ENCODE measurements at places on chromosomes 3 and 15.

- no peak overlapping the region for H3K4me3 ChIP-seq
- H3K27ac ChIP-seq: no peak overlapping the region
- H3K27me3 ChIP-seq: peaks cover 44% of the 10 kb centered on the region
- peak; percentile 21 for DNase-seq
- no peaks in the 10 kb centered on the region for H3K36me3 ChIP-seq
- peaks cover 3% of the 10 kb centered on the region for H3K4me1 ChIP-seq
These were observed 328.5 kb upstream of the TLE3 start for GRCh38 chr15:70426096-70426821.

DNA sequence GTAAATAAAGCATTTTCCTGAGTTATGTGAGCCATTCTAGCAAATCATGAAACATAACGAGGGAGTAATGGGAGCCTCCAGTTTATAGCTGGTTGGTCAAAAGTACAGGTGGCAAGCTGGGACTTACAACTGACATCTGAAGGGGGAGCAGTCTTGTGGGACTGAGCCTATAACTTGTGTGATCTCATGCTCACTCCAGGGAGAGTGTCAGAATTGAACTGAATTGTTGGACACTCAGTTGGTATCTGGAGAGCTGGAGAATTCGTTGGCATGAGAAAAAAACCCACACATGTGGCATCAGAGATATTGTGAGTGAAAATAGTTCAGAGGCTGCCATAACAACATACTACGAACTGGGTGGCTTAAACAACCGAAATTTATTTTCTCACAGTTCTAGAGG is 22.8 kb upstream of the DENND6A start:
- no peak overlapping the region for H3K27ac ChIP-seq
- H3K4me3 ChIP-seq: no peak overlapping the region
- DNase-seq: no peak
- no peaks in the 10 kb centered on the region for H3K36me3 ChIP-seq
- H3K27me3 ChIP-seq: no peaks in the 10 kb centered on the region

GRCh38 chr15:41843571-41843970 is 4.9 kb downstream of the PLA2G4B start:
- H3K36me3 ChIP-seq: peaks cover 3% of the 10 kb centered on the region
- H3K27me3 ChIP-seq: no peaks in the 10 kb centered on the region
- H3K4me3 ChIP-seq: no peak overlapping the region
- DNase-seq: no peak
- H3K27ac ChIP-seq: no peak overlapping the region
- no peaks in the 10 kb centered on the region for H3K4me1 ChIP-seq

GRCh38 chr3:112751564-112752512 is 94.8 kb downstream of the CD200R1L start:
- H3K36me3 ChIP-seq: no peaks in the 10 kb centered on the region
- no peak overlapping the region for H3K27ac ChIP-seq
- DNase-seq: peak; percentile 44
- peaks cover 5% of the 10 kb centered on the region for H3K4me1 ChIP-seq
- H3K27me3 ChIP-seq: no peaks in the 10 kb centered on the region

GRCh38 chr3:10371167-10371566 is 50.3 kb upstream of the SEC13 start:
- H3K4me3 ChIP-seq: no peak overlapping the region
- H3K4me1 ChIP-seq: peaks cover 21% of the 10 kb centered on the region
- no peaks in the 10 kb centered on the region for H3K36me3 ChIP-seq
- no peak overlapping the region for H3K27ac ChIP-seq

DNA sequence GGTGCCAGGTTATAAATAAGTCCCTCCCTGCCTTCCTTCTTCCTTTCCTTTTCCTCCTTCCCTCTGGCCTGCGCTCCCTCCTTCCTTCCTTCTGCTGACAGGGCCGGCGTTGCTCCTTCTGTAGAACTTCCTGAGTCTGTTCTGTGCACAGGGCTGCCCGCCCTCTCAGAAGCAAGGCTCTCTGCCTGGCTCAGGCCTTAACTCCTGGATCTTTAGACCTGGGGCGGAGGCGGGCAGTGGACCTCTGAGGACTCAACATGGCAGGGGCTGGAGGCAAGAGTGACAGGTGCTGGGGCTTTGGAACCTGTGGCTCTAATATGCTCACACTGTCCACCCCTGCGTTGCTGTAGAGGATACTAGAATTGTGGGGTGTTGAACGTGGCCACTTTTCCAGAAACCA is 86.4 kb upstream of the SEC13 start:
- no peak overlapping the region for H3K4me3 ChIP-seq
- DNase-seq: no peak
- no peaks in the 10 kb centered on the region for H3K4me1 ChIP-seq
- no peaks in the 10 kb centered on the region for H3K36me3 ChIP-seq
- H3K27ac ChIP-seq: no peak overlapping the region
- H3K27me3 ChIP-seq: peaks cover 2% of the 10 kb centered on the region

- no peaks in the 10 kb centered on the region for H3K27me3 ChIP-seq
- H3K36me3 ChIP-seq: peaks cover 82% of the 10 kb centered on the region
- H3K4me1 ChIP-seq: peaks cover 83% of the 10 kb centered on the region
- peak overlapping the region; percentile 76 for H3K27ac ChIP-seq
- no peak for DNase-seq
- no peak overlapping the region for H3K4me3 ChIP-seq
These were observed 9.1 kb downstream of the AMOTL2 start for GRCh38 chr3:134364936-134365765.

DNA sequence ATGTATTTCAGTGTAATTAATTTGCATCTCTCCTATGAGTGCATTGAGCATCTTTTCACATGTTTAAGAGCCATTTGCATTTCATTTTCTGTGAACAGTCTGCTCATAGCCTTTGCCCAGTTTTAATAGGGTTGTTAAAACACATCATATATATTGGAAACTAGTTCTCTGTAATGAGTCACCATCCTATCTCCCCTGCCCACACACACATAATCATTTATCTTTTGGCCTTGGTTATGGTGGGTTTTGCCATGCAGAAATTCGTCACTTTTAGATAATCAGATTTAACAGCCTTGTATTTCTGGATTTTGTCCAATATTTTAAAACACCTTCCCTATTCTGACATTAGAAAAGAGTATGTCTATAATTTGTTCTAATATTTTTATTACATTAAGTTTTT is 11.9 kb upstream of the CHRM5 start:
- H3K36me3 ChIP-seq: no peaks in the 10 kb centered on the region
- no peaks in the 10 kb centered on the region for H3K4me1 ChIP-seq
- no peak overlapping the region for H3K4me3 ChIP-seq
- no peaks in the 10 kb centered on the region for H3K27me3 ChIP-seq
- no peak overlapping the region for H3K27ac ChIP-seq

DNA sequence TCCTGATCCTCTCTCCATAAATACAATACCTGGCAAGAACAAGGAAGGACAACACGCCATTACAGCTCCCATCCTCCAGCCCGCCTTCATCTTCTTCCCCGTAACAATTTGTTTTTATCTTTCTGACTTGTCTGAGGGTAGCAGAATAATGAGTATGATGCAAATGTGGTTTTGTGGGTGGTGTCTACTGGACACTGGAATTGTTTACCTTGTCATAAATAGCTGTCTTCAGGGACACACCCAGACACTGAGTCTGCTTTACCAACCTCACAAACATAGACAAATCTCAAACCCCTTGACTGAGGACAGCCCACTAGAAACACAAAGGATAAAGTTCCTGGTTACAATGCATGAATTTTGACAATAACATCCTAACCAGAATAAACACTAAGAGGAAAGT is 13.4 kb downstream of the WDR72 start:
- H3K4me1 ChIP-seq: no peaks in the 10 kb centered on the region
- no peak overlapping the region for H3K4me3 ChIP-seq
- no peaks in the 10 kb centered on the region for H3K27me3 ChIP-seq
- H3K36me3 ChIP-seq: no peaks in the 10 kb centered on the region
- DNase-seq: no peak

GRCh38 chr15:78502641-78503040 is 4.7 kb upstream of the HYKK start:
- DNase-seq: no peak
- no peaks in the 10 kb centered on the region for H3K27me3 ChIP-seq
- H3K4me1 ChIP-seq: no peaks in the 10 kb centered on the region
- H3K27ac ChIP-seq: no peak overlapping the region
- H3K36me3 ChIP-seq: peaks cover 17% of the 10 kb centered on the region

DNA sequence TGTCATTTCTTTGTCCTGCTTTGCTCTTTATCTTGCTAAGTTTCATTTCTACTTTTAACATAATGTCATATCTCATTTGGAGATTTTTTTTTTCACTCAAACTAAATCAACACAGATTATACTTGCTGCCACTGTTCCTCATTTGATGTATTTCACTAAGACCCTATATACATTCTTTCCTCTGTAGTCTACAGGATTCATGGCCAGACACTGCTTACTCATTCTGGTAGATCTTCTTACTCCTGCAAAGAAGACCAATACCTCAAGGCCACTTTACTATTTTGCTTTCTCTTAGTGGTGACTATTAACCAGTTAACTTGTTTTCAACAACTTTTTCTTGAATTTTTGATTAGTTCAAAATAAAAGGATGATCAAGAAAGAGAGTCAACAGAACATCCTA is 26.6 kb downstream of the SLC24A5 start:
- no peaks in the 10 kb centered on the region for H3K36me3 ChIP-seq
- DNase-seq: no peak
- no peaks in the 10 kb centered on the region for H3K27me3 ChIP-seq
- no peak overlapping the region for H3K4me3 ChIP-seq
- H3K27ac ChIP-seq: no peak overlapping the region
- peaks cover 11% of the 10 kb centered on the region for H3K4me1 ChIP-seq

GRCh38 chr15:80736560-80736959 is 41.5 kb downstream of the ABHD17C start:
- H3K4me1 ChIP-seq: no peaks in the 10 kb centered on the region
- H3K4me3 ChIP-seq: no peak overlapping the region
- no peaks in the 10 kb centered on the region for H3K36me3 ChIP-seq

GRCh38 chr3:30282154-30282696 is 324.2 kb upstream of the TGFBR2 start:
- no peaks in the 10 kb centered on the region for H3K27me3 ChIP-seq
- H3K36me3 ChIP-seq: no peaks in the 10 kb centered on the region
- peak; percentile 99 for DNase-seq
- peaks cover 35% of the 10 kb centered on the region for H3K4me1 ChIP-seq
- no peak overlapping the region for H3K4me3 ChIP-seq

- H3K4me1 ChIP-seq: no peaks in the 10 kb centered on the region
- H3K27me3 ChIP-seq: no peaks in the 10 kb centered on the region
- no peaks in the 10 kb centered on the region for H3K36me3 ChIP-seq
These were observed 466.0 kb upstream of the NR2F2 start for GRCh38 chr15:95864467-95864886.

- peaks cover 11% of the 10 kb centered on the region for H3K4me1 ChIP-seq
- H3K36me3 ChIP-seq: peaks cover 3% of the 10 kb centered on the region
- DNase-seq: peak; percentile 98
- H3K27ac ChIP-seq: peak overlapping the region; percentile 95
- no peak overlapping the region for H3K4me3 ChIP-seq
These were observed 36.6 kb downstream of the ATP6V1A start for GRCh38 chr3:113783463-113783862.

GRCh38 chr3:188455748-188456147 is 301.8 kb downstream of the LPP start:
- H3K27ac ChIP-seq: no peak overlapping the region
- no peak overlapping the region for H3K4me3 ChIP-seq
- no peaks in the 10 kb centered on the region for H3K36me3 ChIP-seq
- no peaks in the 10 kb centered on the region for H3K4me1 ChIP-seq
- no peaks in the 10 kb centered on the region for H3K27me3 ChIP-seq

Measured in astrocyte (in vitro differentiated cells and primary cell).